ENCODE measurements at places on chromosomes 4 and X. TPM values are rescaled to one million over a fixed set of nuclear protein-coding genes. Genes with fewer than 3 reads are reported as not detected.

TMSB15C gene
- total RNA-seq: 0.58 TPM

DCAF12L2 gene
- total RNA-seq: not detected

CLGN gene
- total RNA-seq: 0.47 TPM

SCOC gene
- 36.4 TPM for total RNA-seq

MAGEA11 gene
- total RNA-seq: not detected

PAGE2B gene
- not detected for total RNA-seq

SLC4A4 gene
- total RNA-seq: 1.9 TPM

CXXC4 gene
- not detected for total RNA-seq

RRH gene
- not detected for total RNA-seq

SYNPO2 gene
- total RNA-seq: 6.8 TPM

DMP1 gene
- not detected for total RNA-seq

TMEM47 gene
- total RNA-seq: 38.6 TPM

EVC gene
- total RNA-seq: 29.2 TPM

GPR50 gene
- not detected for total RNA-seq

ASB5 gene
- not detected for total RNA-seq

RIBC1 gene
- 0.17 TPM for total RNA-seq

NAP1L3 gene
- 6.1 TPM for total RNA-seq

KLHL13 gene
- 1.1 TPM for total RNA-seq

All from pericardium fibroblast (primary cell).